GM23338 (cell line): ENCODE measurements at places on chromosomes 13 and 19.

DNA sequence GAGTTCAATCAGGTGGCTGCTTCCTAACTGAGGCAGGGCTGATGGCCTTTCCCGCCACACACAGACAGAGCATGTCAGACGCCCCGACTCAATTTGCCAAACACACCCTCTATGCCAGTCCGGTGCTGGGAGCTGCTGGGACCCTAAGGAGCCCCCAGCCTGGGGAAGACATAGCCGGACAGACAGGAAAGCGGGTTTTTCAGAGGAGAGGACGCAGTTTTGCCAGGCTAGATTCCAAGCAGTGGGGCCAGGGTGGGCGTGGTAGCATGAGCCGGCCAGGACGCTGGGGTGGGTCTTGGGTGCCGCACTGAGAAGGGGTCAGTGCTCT is 19.8 kb downstream of the MAST3 start:
- DNase-seq: no peak

DNA sequence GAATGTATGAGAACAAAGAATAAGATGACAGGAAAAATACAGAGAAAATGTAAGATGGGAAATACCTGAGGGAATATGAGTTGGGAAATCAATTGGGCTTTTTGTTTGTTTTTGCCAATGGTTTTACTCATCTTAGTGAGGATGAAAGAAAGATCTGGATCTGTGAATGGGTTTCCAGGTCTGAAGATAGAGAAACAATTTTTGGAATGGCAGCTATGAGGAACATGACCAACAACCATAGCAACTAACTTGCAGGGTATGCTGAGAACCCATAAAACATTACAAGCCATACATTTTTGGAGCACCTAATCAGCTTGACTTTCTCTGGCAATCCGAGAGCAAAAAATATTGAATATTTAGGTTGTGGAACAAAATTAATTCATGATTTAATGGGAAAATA is 290.0 kb downstream of the KCTD12 start:
- DNase-seq: no peak

GRCh38 chr19:3508771-3509535 is 2.8 kb downstream of the FZR1 start:
- no peak for DNase-seq

- no peak for DNase-seq
These were observed 52.5 kb downstream of the FLT3 start for GRCh38 chr13:28047757-28048388.

GRCh38 chr13:49296659-49297058 is 48.9 kb downstream of the CDADC1 start:
- no peak for DNase-seq

- peak; percentile 88 for DNase-seq
These were observed 2.5 kb downstream of the ATP5F1D start for GRCh38 chr19:1243768-1244692.

DNA sequence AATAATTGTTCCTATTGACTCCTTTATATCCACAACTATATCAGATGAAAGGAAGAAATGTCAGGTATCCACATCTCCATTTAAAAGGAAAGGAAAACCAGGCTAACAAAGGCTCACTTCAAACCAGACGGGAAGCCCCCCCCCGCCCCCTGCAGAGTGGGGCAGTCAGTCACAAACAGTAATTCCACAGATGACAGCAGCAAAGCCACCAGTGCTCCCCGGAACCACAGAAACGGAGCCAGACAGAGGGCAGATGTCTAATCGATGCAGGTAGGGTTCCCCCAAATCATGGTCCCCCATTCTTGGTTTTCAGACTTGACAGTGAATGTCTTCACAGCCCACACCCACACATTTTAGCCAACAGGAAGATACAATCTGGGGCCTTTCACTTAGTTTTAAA is 100.8 kb downstream of the STK24 start:
- peak; percentile 80 for DNase-seq

GRCh38 chr13:61162636-61163035 is 253.0 kb downstream of the PCDH20 start:
- DNase-seq: no peak

GRCh38 chr13:32645854-32646253 is 59.6 kb downstream of the PDS5B start:
- DNase-seq: no peak

DNA sequence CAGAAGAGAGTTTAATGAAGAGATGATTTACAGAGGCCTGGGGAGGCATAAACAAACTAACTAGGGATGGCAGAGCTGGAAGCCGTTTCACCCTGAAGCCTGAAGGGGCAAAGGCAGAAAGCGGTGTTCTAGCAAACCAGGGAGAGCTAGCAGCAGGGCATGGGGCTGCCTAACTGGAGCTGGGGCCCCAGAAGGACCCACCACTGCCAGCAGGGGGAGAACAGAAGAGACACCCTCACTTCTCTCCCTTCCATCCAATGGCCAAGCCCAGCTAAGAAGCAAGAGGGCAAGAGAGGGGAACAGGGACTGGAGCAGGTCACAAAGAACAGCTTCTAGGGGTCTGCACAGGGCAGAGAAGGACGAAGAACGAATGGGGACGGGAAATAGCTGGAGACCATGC is 195.5 kb downstream of the KATNAL1 start:
- peak; percentile 54 for DNase-seq

- DNase-seq: no peak
These were observed 199.7 kb downstream of the KATNAL1 start for GRCh38 chr13:30107521-30108136.
